Activated T-helper 1 cell treated with anti-CD3 and anti-CD28 coated beads, Interleukin-12 subunit alpha, Interleukin-12 subunit beta, Interleukin-2, Interleukin-4 antibody, amounts not matched to agents 30 ng/mL and 10 ng/mL and 1 ng/mL, durations not matched to agents 14 hours and 24 hours and 36 hours (primary cell): ENCODE measurements at places on chromosomes 5 and 9. TPM values are rescaled to one million over a fixed set of nuclear protein-coding genes. Genes with fewer than 3 reads are reported as not detected.
A peak's percentile ranks its signal among the peaks of the same experiment; 100 is the strongest.

IFNA2 gene
- total RNA-seq = not detected in 2 replicates

SPRY4 gene
- total RNA-seq = 1.7 and 2.4 TPM in 2 replicates

SPATA31E1 gene
- total RNA-seq = not detected in 2 replicates

ENTREP1 gene
- not detected in 2 replicates for total RNA-seq

LCN15 gene
- total RNA-seq = not detected in 2 replicates

ACOT12 gene
- total RNA-seq = not detected in 2 replicates

CYLC2 gene
- not detected in 2 replicates for total RNA-seq

PHF2 gene
- 24.5 and 26.5 TPM in 2 replicates for total RNA-seq

OSTF1 gene
- 49.5 and 53.6 TPM in 2 replicates for total RNA-seq

NDUFA8 gene
- total RNA-seq = 49.6 and 51.6 TPM in 2 replicates

FBXW2 gene
- total RNA-seq = 82.2 and 85.0 TPM in 2 replicates

TMEM245 gene
- total RNA-seq = 26.9 and 29.4 TPM in 2 replicates

PTPN3 gene
- 6.6 TPM in 2 replicates for total RNA-seq

CAVIN4 gene
- total RNA-seq = 0.10 TPM in 1 of 2 replicates, not detected in the other

GRCh38 chr5:178514851-178515418 lies 75.3 kb downstream of the COL23A1 start:
- no peaks in the 10 kb centered on the region for H3K27me3 ChIP-seq
- H3K4me1 ChIP-seq = no peaks in the 10 kb centered on the region
- no peak overlapping the region for H3K4me3 ChIP-seq

DNA sequence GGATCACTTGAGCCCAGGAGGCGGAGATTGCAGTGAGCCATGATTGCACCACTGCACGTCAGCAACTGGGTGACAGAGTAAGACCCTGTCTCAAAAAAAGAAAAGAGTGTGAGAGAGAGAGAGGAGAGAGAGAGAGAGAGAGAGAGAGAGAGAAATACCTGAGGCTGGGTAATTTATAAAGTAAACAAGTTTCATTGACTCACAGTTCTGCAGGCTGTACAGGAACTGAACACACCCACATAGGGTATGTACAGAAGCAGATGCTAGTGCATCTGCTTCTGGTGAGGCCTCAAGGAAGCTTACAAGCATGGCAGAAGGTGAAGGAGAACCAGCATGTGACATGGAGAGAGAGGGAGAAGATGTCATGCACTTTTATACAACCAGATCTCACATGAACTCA lies 46.4 kb upstream of the CHD1 start:
- no peak for DNase-seq
- H3K27ac ChIP-seq = no peak overlapping the region
- H3K4me1 ChIP-seq = peaks cover 6% of the 10 kb centered on the region
- no peaks in the 10 kb centered on the region for H3K36me3 ChIP-seq

- H3K27ac ChIP-seq = no peak overlapping the region
- DNase-seq = no peak
- H3K36me3 ChIP-seq = no peaks in the 10 kb centered on the region
These were observed 3.9 kb downstream of the MVB12B start for GRCh38 chr9:126330536-126330935.

DNA sequence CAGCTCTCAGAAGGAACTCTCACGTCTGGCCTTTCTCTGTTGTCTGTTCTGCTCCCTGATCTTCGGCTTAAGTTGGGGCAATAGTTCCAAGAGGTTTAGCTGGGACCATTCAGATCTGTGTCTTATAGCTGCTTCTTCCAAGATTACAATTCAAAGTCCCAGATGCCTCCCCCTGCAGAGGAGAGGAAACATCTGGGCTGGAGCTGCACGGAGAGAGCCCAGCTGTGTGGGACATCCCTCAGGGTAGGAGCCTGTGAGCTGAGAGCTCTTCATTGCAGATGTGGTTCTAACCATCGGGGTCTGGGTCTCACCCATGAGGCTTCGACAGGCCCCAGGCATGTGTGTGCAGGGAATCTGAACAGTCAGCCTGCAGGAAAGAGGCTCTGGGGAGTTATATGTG lies 9.0 kb upstream of the PHF19 start:
- H3K36me3 ChIP-seq = peaks cover 16% of the 10 kb centered on the region
- H3K4me3 ChIP-seq = no peak overlapping the region
- H3K27me3 ChIP-seq = no peaks in the 10 kb centered on the region
- peaks cover 48% of the 10 kb centered on the region for H3K4me1 ChIP-seq

- peaks cover 3% of the 10 kb centered on the region for H3K27me3 ChIP-seq
- no peaks in the 10 kb centered on the region for H3K4me1 ChIP-seq
- no peak for DNase-seq
- H3K4me3 ChIP-seq = no peak overlapping the region
- no peak overlapping the region for H3K27ac ChIP-seq
These were observed 14.8 kb downstream of the FCN1 start for GRCh38 chr9:134902936-134903335.

- H3K27ac ChIP-seq = peak overlapping the region; percentile 81
- peaks cover 28% of the 10 kb centered on the region for H3K4me1 ChIP-seq
- peaks cover 2% of the 10 kb centered on the region for H3K36me3 ChIP-seq
- peak overlapping the region; percentile 75 for H3K4me3 ChIP-seq
- peaks cover 75% of the 10 kb centered on the region for H3K27me3 ChIP-seq
- no peak for DNase-seq
These were observed 8.9 kb downstream of the OTP start for GRCh38 chr5:77629509-77630113.

GRCh38 chr9:88684046-88684445 lies 149.1 kb downstream of the NXNL2 start:
- no peaks in the 10 kb centered on the region for H3K27me3 ChIP-seq
- H3K4me3 ChIP-seq = no peak overlapping the region
- no peaks in the 10 kb centered on the region for H3K4me1 ChIP-seq
- H3K27ac ChIP-seq = no peak overlapping the region

DNA sequence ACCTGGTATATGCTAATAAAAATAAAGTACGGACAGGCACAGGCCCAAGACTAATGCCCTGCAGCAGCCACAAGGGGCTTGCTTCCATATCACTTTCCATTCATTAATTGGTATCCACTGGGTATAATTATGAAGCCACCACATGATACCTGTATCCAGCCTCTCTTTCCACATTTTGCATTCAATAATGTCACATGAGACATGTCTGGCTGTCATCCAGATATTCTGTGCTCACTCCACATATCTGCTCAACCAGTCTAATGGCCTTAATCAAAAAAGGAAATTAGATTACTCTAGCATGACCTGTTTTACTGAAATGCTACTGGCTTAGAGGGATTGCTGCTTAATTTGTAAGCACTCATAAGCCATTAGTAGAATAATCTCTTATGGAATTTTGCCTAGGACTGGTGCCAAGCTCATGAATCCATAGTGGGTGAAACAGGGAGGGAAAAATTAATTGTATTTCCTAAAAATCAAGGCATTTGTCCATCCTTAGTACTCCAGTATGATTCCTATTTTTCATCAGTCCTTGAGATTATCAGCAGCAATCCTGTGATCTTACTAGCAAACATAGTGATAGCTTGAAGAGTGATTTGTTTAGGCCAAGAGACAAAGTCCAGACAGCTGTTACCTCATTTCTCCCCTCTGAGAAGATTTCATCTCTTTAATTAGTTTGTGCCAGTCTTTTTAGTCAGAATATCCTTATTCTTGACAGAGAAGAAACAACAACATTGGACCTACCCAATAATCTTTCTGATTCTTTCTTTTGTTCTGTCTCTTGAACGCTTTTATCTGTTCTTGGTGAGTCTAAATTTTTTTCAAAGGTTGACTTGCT lies 119.2 kb upstream of the ABCA1 start:
- H3K4me3 ChIP-seq = no peak overlapping the region
- DNase-seq = no peak
- H3K4me1 ChIP-seq = peaks cover 4% of the 10 kb centered on the region
- H3K36me3 ChIP-seq = no peaks in the 10 kb centered on the region
- no peak overlapping the region for H3K27ac ChIP-seq
- H3K27me3 ChIP-seq = peaks cover 6% of the 10 kb centered on the region

DNA sequence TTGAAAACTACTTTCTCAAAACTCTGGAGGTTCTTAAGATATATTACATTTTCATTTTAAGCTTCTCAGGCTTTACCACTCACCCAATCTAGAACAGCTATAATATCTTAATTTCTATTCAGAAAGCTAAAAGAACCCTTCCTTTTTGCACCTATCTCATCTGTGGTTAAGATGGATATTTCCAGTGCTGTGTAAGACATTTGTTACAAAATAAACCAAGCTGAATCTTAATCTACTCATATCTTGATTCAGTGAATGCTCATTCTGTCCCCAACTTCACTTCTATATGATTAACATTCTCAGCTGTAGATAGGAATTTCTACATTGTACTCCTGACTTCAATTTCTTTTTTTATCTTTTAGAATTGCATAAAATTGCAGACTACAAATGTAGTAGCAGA lies 15.0 kb downstream of the ABHD17B start:
- DNase-seq = no peak
- H3K27ac ChIP-seq = peak overlapping the region; percentile 0
- H3K27me3 ChIP-seq = no peaks in the 10 kb centered on the region
- H3K36me3 ChIP-seq = peaks cover 19% of the 10 kb centered on the region
- peak overlapping the region; percentile 35 for H3K4me3 ChIP-seq

- H3K36me3 ChIP-seq = no peaks in the 10 kb centered on the region
- H3K27ac ChIP-seq = no peak overlapping the region
- H3K27me3 ChIP-seq = peaks cover 5% of the 10 kb centered on the region
These were observed 329.2 kb downstream of the EFNA5 start for GRCh38 chr5:107341376-107342084.

- no peaks in the 10 kb centered on the region for H3K27me3 ChIP-seq
- H3K27ac ChIP-seq = peak overlapping the region; percentile 85
- H3K4me3 ChIP-seq = peak overlapping the region; percentile 88
- H3K36me3 ChIP-seq = peaks cover 19% of the 10 kb centered on the region
- peaks cover 33% of the 10 kb centered on the region for H3K4me1 ChIP-seq
These were observed 682 bp downstream of the MAN1B1 start for GRCh38 chr9:137087409-137087925.

DNA sequence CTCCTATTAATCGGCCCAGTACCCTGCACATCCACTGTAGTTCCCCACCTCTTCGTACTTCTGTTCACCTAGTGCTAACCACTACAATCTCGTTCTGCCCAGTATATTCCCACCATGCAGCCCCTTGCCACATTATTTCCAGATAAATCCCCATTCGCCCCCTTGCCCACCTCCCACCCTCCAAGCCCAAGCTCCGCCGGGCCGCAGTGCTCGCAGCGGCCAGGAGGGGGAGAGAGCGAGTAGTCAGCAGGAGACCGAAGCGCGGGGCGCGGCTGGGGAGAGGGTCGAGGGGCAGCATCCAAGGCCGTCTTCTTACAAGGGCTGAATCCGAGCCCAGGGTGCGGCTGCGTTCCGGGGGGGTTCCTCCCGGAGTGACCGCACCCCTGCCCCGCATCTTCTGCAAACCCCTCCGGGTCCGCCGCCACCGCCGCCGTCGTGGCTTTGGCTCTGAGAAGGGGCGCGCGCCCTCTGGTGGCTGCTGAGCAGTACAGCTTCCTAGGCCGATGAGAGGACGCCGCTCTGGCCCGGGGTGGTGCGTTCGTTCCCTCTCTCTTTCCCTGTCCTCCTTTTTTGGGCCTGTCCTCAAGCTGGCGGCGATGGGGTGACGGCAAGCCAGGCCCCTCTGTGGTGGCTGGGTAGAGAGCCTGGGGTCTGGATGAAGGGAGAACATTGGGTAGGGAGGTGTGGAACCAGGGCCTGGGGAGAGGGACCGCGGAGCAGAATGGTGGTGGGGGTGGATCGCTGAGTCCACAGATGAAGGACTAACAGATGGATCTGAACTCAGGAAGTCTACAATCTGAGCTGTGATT lies 30.0 kb upstream of the PSD2 start:
- peak overlapping the region; percentile 75 for H3K4me3 ChIP-seq
- H3K27ac ChIP-seq = peak overlapping the region; percentile 47
- peaks cover 14% of the 10 kb centered on the region for H3K4me1 ChIP-seq
- H3K36me3 ChIP-seq = no peaks in the 10 kb centered on the region
- peak; percentile 68 for DNase-seq

GRCh38 chr5:19104948-19105347 lies 883.1 kb downstream of the CDH18 start:
- no peak overlapping the region for H3K4me3 ChIP-seq
- H3K27ac ChIP-seq = no peak overlapping the region
- H3K36me3 ChIP-seq = no peaks in the 10 kb centered on the region
- no peak for DNase-seq

DNA sequence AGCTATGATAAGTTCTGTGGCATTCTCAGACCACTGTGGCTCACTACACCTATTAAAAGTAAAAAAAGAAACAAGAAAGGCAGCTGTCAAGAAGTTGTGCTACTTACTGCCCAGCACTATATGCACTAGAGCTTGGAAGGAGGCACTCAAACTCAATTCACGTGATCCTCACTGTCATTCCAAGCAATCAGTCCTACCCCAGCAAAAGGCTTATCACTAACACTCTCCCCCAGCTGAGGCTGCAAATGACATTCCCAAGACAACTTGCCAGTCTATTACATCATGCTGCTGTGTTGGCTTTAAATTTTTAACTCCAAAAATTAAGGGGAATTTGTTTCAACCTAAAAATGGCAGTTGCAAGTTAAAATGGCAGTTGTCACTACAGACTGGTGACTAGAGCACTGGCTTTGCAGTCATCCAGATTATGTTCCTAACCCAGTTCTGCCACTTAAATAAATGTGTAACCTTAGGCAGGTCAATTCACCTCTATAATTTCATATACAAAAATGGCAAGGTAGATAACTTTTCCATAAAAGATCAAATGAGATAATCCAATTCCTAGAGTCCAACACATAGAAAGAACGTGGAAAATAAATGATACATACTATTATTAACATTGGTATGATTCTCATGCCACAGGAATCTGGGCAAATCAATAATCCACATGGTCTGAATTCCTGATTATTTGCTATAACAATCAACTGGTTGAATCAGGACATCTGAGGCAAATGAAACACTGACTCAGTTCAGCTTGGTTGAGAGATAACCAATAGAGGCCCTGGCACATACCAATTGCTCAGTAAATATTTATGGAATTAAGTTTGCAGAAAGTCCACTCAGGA lies 52.4 kb downstream of the FBXW11 start:
- H3K36me3 ChIP-seq = peaks cover 3% of the 10 kb centered on the region
- H3K4me3 ChIP-seq = no peak overlapping the region
- DNase-seq = no peak
- no peak overlapping the region for H3K27ac ChIP-seq
- H3K27me3 ChIP-seq = no peaks in the 10 kb centered on the region
- peaks cover 37% of the 10 kb centered on the region for H3K4me1 ChIP-seq

- no peaks in the 10 kb centered on the region for H3K4me1 ChIP-seq
- DNase-seq = no peak
- peaks cover 2% of the 10 kb centered on the region for H3K27me3 ChIP-seq
- no peak overlapping the region for H3K4me3 ChIP-seq
- no peaks in the 10 kb centered on the region for H3K36me3 ChIP-seq
- no peak overlapping the region for H3K27ac ChIP-seq
These were observed 215.2 kb upstream of the SNX2 start for GRCh38 chr5:122559676-122560075.

DNA sequence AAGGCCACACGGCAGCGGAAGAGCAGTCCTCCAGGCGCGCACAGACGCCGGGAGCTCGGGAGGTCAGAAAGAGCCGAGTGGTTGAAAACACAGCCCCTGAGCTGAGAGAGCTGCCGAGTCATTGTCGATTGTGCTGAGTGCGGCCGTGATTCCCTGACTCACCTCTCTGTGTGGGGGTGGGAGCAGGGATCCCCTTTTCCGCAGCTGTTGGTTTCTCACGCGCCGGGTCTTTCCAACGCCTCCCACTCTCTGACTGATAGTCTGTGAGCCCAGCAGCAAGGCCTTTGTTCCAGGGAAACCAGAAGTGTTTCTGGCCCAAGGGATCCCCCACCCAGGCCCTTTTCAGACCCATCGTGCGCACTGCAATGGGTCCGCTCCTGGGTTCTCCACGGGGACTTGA lies 97.3 kb downstream of the MRPL36 start:
- H3K4me1 ChIP-seq = peaks cover 18% of the 10 kb centered on the region
- H3K27me3 ChIP-seq = peaks cover 4% of the 10 kb centered on the region
- H3K4me3 ChIP-seq = no peak overlapping the region
- no peak overlapping the region for H3K27ac ChIP-seq
- no peak for DNase-seq

GRCh38 chr5:158080112-158080511 lies 221.2 kb upstream of the CLINT1 start:
- H3K4me1 ChIP-seq = no peaks in the 10 kb centered on the region
- no peak for DNase-seq
- H3K27me3 ChIP-seq = peaks cover 7% of the 10 kb centered on the region
- no peak overlapping the region for H3K4me3 ChIP-seq
- H3K36me3 ChIP-seq = no peaks in the 10 kb centered on the region
